Bladder microvascular endothelial cell (primary cell): ENCODE measurements at places on chromosomes 7 and 10. TPM values are rescaled to one million over a fixed set of nuclear protein-coding genes. Genes with fewer than 3 reads are reported as not detected.

PPP1R17 gene
- total RNA-seq = not detected in 2 replicates

SPDYE6 gene
- 0.06 TPM in 1 of 2 replicates, not detected in the other for total RNA-seq

COL28A1 gene
- total RNA-seq = under 0.01 TPM in 1 of 2 replicates, not detected in the other

CALHM3 gene
- total RNA-seq = not detected in 2 replicates
